Activated T-cell treated with anti-CD3 and anti-CD28 coated beads, Interleukin-2, amount 50 U/mL, for 72 hours (primary cell): ENCODE measurements at places on chromosomes 2 and 18. TPM values are rescaled to one million over a fixed set of nuclear protein-coding genes. Genes with fewer than 3 reads are reported as not detected.

DNA sequence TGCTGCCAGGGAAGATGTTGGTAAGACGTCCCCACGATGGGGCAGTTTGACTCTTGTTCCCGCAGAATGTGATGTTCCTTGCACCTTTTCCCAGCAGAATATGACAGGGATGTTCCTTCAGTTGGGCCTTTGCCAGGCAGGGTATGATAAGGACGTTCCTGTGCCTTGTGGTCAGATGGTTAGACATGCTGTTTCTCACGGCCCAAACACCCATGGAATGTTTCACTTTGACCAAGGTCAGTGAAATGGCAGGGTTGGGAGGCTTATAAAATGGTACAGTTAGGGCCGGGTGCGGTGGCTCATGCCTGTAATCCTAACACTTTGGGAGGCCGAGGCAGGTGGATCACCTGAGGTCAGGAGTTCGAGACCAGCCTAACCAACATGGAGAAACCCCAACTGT lies 40.3 kb upstream of the YPEL5 start:
- no peak for DNase-seq

DNA sequence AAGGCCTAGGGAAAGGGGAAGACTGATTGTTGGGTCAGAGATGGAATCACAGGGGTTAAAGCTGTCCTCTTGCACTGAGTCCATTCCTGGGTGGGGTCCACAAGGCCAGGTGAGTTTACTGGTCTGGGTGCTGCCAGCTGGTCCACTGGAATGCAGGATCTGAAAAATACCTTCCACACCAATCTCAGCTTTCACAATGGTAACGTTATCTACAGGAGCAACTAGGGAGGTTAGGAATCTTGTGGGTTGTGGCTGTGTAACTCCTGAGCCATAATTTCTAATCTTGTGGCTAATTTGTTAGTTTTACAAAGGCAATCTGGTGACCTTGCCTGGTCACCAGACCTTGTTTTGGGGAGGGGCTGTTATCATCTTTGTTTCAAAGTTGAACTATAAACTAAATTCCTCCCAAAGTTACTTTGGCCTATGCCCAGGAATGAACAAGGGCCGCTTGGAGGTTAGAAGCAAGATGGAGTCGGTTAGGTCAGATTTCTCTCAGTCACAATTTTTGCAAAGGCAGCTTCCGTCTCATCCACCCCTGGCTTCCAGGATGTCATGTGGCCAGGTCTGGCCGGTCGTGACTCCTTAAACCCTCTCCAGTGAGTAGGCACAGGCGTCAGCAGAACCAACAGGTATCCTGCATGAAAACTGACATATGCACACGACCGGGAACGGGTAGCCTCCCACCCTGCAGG lies 123.3 kb upstream of the SH3BP4 start:
- no peak for DNase-seq

DNA sequence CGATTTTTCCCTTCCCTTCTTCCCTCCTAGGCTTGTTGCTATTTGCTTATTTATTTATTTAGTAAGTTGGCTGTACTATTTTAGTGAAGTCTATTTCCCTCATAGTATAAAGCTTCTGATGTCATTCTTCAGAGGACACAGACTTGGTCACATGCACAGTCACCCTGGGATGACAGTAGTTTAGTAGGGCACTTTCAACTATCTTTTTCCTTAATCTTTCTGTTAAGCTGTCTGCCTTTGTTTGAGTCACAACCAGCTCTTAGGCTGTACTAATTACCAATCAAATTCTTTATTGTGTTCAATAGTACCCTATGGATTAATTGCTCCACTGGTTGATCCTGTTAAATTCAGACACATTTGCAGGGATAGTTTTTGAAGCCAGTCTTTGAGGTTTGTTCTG lies 26.9 kb upstream of the RAB31 start:
- DNase-seq: no peak

DNA sequence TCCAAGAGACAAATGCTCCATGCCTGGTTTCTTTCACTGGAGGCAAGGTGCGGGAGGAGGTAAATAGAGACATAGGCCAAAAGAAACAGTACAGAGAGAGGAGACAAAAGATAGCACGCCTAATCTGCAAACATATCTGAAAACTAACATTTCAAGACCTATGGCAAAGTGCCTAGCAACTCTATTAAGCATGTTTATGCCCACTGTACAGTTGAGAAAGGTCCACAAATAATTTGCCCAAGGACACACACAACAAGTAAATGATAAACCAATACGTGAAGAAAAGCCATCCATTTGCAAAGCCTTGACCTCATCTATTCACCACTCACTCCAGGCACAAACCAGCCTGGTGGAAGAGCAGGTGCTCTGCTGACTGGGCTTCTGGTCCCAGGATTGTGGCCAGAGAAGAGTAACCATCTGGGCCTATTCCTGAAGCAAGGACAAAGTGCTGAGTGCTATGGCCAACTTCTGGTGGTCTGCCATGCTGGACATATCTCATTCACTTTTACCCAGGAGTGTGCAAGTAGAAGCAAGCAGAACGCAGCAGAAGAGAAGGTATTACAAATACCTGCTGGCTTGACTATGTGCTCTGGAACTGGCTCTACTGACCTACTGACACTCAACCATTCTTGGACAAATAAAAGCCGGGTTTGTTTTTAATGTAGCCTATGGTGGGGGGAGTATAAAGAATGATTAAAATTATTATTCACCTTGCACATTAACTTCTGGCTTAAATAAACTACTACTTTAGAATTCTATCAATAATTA lies 25.3 kb downstream of the TMEM131 start:
- DNase-seq: no peak

DNA sequence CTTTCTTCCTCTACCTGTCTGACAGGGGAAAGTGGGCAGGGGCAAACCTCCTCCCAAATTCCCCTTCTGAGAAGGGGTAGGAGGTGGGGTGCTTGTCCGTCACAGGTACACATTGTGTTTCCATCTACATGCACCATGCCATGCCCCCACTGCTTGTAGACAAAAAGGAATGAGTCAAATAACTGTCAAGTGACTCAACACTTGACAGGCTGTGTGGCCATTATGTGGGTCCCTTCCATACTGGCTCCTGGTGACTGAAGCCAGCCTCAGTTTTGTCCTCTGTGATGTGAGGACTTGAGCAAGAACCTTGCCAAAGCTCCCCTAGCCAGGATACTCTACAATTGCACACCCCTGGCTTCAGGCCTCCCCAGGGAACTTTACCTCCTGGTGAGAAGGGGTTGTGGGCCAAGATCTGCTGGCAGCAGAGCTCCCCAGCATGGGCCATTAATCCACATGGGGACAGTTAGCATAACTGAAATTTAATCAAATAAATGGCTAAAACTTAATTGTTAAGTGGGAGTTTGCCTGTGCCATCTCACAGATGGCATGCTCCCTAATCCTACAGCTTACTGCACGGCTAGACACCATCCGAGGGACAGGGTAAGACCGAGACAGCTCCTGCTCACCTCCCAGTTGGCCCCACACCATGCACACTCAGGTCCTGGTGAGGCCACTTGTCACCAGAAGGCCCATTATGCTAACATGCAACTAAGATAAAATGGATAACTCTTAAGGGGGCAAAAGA lies 140.2 kb downstream of the BCL11A start:
- DNase-seq: no peak

DNA sequence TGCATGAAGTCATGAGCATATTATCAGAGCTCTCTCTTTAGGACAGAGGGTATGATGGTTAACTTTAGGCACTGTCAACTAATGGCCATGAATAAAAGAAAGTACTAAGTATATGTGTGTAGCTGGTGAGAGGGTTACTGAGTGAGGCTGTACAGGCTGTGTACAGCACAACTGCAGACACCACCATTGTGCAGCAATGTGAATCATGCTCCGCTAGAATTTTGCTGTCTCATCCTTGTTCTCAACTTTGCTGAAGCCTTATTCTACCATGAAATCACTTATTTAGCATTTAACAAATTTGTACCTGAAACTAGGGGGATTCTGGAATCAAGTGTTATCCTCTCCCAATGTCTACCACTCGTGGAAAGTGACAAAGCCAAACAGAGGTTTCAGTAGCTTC lies 414.9 kb downstream of the PLCL1 start:
- DNase-seq: no peak

DNA sequence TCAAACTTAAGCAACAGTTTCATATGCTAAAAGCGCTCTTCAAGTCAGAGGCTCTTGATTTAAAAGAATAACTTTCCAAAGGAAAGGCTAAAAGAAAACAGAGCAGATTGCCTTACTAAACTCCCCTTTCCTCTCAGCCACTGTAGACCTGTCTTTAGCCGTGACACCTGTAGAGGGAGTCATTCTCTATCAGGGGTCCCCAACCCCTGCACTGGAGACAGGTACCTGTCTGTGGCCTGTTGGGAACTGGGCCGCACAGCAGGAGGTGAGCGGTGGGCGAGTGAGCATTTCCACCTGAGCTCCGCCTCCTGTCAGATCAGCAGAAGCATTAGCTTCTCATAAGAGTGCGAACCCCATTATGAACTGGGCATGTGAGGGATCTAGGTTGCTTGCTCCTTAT lies 9.6 kb downstream of the SLC14A1 start:
- no peak for DNase-seq

- no peak for DNase-seq
These were observed 76.2 kb downstream of the DCDC2C start for GRCh38 chr2:3779496-3780049.

DNA sequence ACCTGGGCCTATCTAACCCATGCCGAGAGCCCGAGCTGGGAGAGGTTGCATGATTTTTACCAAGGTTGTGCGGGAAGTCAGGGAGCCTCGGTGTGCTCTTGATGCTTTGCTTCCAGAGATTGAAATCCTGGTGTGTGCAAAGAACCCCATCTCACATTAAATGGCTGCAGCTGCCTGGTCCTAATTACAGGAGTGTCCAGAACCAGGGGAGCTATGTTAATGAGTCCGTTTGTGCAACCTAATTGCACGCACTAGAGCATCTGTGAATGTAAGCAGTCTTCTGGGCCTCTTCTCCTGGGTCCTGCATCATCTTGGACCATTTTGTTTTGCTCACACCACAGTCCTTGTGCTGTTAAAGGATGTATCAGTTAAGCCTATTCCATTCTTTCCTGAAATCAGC lies 263.8 kb downstream of the AGAP1 start:
- no peak for DNase-seq

GRCh38 chr2:98015671-98016070 lies 19.9 kb upstream of the TMEM131 start:
- DNase-seq: no peak

- DNase-seq: no peak
These were observed 283 bp upstream of the RBBP8 start for GRCh38 chr18:22932885-22933205.

GRCh38 chr2:32427672-32428610 lies 71.1 kb downstream of the BIRC6 start:
- DNase-seq: no peak

- no peak for DNase-seq
These were observed 194.7 kb upstream of the HS6ST1 start for GRCh38 chr2:128513116-128513960.

- DNase-seq: no peak
These were observed 132.3 kb upstream of the TNP1 start for GRCh38 chr2:216992056-216992675.

DNA sequence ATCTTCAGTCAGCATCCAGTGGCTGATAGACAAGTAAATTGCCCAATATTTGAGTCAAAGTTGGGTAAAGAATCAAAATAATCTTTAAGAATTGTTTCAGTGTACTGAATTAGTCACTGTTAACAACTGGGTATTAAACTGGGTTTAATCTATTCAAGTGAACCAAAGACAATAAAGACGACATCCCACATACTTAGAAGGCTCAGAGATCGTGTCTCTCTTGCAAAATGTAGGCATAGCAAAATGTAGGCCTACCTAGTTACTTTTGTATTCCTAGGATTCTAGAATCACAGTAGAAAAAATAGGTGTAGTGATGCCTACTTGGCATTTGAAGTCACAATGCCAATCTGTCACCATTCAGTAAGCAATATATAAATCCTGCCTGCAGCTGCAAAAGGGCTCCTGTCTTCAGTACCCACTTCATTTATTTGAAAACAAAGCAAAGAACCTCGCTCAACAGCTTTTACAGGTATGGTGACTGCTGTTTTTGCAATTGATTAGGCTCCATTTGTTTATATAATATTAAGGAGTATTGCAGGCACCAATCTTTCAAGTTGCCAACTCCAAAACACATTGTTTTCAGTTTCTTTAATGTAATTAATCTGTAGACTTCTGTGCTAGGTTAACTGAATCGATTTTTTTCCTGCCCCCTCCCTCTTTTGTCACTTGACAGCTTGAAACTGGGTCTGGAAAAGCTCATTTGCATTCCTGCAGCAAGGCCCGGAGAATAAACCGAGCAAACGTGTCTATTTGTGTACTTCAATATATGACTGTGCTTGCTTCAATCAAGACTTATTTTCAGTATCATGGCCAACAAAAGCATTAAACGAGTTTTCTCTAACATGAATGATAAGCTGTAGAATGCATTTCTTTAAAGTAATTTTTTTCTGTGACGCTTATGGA lies 1074.9 kb downstream of the TDRD15 start:
- no peak for DNase-seq

Gene CMPK2
- 10.6 TPM for total RNA-seq

Gene ERMN
- total RNA-seq: 2.8 TPM

Gene SLC5A6
- 39.2 TPM for total RNA-seq

Gene STPG4
- not detected for total RNA-seq

Gene GPAT2
- total RNA-seq: 11.1 TPM

Gene IL37
- total RNA-seq: not detected

Gene SERPINB5
- not detected for total RNA-seq
